ENCODE measurements at places on chromosomes 1 and 21.

DNA sequence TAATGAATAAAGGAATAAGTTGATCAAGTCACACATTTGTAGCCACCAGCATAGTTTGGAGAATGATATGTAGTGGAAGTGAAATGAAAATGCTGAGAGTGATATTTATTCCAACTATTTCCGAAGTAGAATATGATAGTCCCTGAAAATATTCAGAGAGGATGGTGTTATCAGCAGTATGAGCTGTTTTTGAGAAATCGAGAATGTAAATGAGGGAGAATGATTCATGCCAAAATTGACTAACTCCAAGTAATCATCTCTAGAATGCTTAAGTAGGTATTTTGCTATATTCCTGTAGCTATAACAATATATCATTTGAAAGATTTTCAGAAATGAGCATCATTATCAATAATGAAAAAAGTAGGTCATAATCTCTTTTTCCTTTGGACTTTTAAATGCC lies 178.9 kb downstream of the PDE4B start:
- DNase-seq, result no peak

DNA sequence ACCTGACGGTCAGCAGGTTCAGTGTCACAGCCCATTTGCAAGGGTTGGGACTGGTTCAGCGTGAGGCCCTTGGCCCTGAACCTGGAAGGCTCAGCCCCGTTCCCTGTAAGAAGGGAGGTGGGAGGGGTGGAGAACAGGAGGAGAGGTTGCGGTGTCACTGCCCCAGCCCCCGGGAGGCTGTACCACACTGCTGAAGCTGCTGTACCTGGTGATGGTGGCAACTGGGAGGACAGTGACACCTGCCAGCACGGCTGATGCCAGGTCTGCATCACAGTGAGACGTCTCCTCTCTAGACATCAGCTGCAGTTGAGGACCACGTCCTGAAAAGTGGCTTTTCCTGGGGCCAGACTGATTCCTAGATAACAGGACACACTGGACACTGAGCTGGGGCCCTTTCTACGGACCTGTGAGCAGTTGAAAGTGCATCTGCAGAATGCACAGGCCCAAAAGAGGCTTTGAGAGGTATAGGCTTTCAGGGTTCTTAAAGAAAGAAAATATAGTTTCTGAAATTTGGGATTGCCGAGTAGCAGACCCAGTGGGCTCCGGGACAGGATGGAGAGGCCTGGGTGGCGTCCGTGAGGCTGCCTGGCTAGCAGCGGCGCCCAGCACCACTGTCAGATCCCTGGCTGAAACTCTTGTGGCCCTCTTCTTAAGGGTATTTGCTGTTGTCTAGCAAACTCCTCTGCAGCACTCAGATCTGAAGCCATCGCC lies 47.7 kb downstream of the COQ8A start:
- DNase-seq, result no peak

DNA sequence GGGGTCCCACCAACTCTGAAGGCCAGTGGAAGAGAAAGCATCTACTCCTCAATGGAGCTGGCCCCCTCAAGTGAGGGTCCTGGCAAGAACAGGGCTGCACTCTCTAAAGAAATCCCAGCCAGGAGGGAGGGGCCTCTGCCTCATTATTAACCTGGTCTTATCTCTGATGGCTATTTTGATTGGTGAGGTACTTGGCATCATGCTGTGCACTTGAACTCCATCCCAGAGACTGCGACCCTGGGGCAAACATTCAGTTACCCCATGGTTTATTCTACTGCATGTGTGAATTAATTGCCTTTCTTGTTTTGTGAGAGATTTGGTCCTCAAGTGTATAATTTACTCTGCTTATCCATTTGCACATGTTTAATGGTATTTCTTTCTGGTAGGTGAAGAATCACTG lies 55.0 kb upstream of the ETV3 start:
- DNase-seq, result no peak

- DNase-seq, result peak; percentile 6
Measured at GRCh38 chr1:177181280-177181630, 10.5 kb downstream of the BRINP2 start.

All from activated CD4-positive, alpha-beta T cell treated with anti-CD3 and anti-CD28 coated beads for 36 hours (primary cell).